ENCODE measurements at places on chromosomes 5 and 9. TPM values are rescaled to one million over a fixed set of nuclear protein-coding genes. Genes with fewer than 3 reads are reported as not detected.

DNA sequence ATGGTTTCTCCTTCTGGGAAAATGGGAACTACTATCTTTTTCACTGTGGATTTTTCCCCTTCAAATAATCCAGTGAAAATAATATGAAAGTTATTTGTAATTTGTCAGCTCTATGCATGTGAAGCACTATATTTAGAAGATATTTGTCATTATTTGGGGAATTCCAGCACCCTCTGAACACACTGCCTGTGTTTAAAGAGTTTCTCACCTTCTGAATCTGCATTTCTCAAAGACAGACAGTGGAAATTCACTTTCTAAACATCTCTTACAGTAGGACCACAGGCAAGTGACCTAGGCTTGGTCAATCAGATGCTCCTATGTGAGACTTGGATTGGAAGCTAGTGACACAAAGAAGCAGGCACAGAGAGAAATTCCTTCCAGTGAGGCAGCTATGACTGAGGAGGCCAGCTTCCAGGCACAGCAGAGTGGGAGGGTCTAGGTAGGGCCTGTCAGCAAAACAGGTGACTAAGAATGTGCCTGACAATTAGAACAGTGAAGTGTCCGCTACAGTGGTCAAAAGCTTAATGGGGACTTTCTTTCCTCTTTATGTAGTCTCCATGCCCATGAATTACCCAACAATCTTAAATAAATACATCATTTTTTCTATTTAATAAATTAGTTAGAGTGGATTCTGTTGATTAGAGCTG, 167.2 kb downstream of the HMHB1 start:
- no peaks in the 10 kb centered on the region for H3K36me3 ChIP-seq
- no peak overlapping the region for H3K4me3 ChIP-seq
- DNase-seq, result no peak
- H3K27me3 ChIP-seq, result peaks cover 2% of the 10 kb centered on the region
- H3K27ac ChIP-seq, result no peak overlapping the region
- no peaks in the 10 kb centered on the region for H3K4me1 ChIP-seq

- no peaks in the 10 kb centered on the region for H3K4me1 ChIP-seq
- H3K27me3 ChIP-seq, result peaks cover 14% of the 10 kb centered on the region
- DNase-seq, result no peak
- H3K27ac ChIP-seq, result no peak overlapping the region
Observed at GRCh38 chr9:133248726-133249295, 26.2 kb downstream of the ABO start.

DNA sequence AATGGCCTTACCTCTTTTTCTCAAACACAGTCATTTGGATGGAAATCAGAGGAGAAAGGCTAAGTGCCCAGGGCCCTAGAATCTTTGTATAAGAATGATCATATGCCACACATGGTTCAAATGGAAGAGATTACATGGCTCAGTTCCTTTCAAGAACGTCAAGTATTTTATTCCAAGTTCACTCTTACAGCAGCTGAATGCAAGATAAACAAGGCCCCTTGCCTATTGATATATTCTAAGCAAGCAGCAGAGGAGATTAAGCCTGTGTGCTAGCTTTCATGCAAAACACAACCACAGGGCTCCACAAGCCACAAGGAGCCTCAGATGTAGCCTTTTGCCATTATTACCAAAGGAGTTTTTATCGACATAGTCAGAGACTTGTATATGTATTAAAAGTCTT, 55.3 kb upstream of the SLCO6A1 start:
- no peak for DNase-seq
- peaks cover 5% of the 10 kb centered on the region for H3K27me3 ChIP-seq
- no peak overlapping the region for H3K4me3 ChIP-seq

DNA sequence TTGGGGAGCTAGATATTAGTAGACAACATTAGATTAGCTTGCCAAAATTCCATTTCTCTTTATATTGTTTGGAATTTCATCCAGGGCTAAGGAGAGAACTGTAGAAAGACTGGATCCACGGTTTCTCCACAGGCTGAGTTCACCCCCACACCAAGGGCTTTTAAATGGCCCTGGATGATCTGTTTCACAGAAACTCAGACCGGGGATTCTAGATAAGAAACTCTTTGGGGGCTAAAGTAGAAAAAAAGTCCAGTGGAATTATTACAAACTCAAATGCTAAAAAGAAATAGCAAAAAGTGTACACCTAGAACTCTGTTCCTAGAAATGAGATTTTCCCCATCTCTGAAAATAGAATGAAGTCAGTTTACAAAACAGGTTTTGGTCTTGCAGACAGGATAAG, 80.9 kb downstream of the SUSD1 start:
- peaks cover 26% of the 10 kb centered on the region for H3K36me3 ChIP-seq
- H3K4me3 ChIP-seq, result no peak overlapping the region
- H3K27me3 ChIP-seq, result no peaks in the 10 kb centered on the region
- peaks cover 32% of the 10 kb centered on the region for H3K4me1 ChIP-seq
- DNase-seq, result peak; percentile 0
- H3K27ac ChIP-seq, result peak overlapping the region; percentile 75

GRCh38 chr9:74095925-74096324, 401.2 kb upstream of the RORB start:
- no peaks in the 10 kb centered on the region for H3K27me3 ChIP-seq
- no peak overlapping the region for H3K4me3 ChIP-seq
- DNase-seq, result no peak

GRCh38 chr9:118568704-118569103, 800.5 kb downstream of the BRINP1 start:
- no peaks in the 10 kb centered on the region for H3K36me3 ChIP-seq
- H3K4me3 ChIP-seq, result no peak overlapping the region
- H3K27ac ChIP-seq, result no peak overlapping the region

GRCh38 chr9:108528231-108528630, 327.6 kb downstream of the ACTL7B start:
- DNase-seq, result no peak
- H3K4me3 ChIP-seq, result no peak overlapping the region
- H3K27ac ChIP-seq, result no peak overlapping the region
- H3K27me3 ChIP-seq, result peaks cover 2% of the 10 kb centered on the region

GRCh38 chr9:96031366-96031824, 155.9 kb downstream of the ERCC6L2 start:
- peaks cover 8% of the 10 kb centered on the region for H3K36me3 ChIP-seq
- H3K4me1 ChIP-seq, result peaks cover 11% of the 10 kb centered on the region
- H3K27ac ChIP-seq, result no peak overlapping the region
- DNase-seq, result no peak

GRCh38 chr5:14607104-14607503, 25.5 kb downstream of the OTULINL start:
- H3K27me3 ChIP-seq, result no peaks in the 10 kb centered on the region
- H3K27ac ChIP-seq, result no peak overlapping the region
- H3K4me3 ChIP-seq, result no peak overlapping the region
- peaks cover 85% of the 10 kb centered on the region for H3K36me3 ChIP-seq

DNA sequence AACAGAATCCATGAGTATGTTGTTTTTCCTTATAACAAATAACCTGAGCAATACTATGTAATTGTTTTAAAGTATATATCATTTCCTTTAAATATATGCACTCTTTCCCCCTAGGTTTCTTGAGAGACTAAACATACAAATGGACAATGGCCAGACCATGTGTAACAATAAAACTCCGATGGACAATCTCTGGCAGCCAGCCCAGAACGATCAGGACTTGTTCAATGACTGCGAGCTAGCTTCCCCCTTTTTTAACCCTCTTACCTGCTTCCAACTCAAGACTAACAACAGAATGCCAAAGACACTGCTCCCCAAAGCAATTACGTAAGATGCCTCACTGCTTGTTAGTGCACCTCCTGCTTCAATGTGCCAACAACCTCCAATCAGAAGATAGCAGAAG, 94.9 kb downstream of the HTR4 start:
- H3K4me1 ChIP-seq, result no peaks in the 10 kb centered on the region
- no peak for DNase-seq
- H3K27ac ChIP-seq, result no peak overlapping the region
- peaks cover 10% of the 10 kb centered on the region for H3K27me3 ChIP-seq
- no peaks in the 10 kb centered on the region for H3K36me3 ChIP-seq

GRCh38 chr5:166957782-166958181, 1333.7 kb upstream of the WWC1 start:
- H3K4me3 ChIP-seq, result no peak overlapping the region
- no peak for DNase-seq
- no peaks in the 10 kb centered on the region for H3K4me1 ChIP-seq
- H3K36me3 ChIP-seq, result no peaks in the 10 kb centered on the region
- no peak overlapping the region for H3K27ac ChIP-seq

GRCh38 chr5:14767735-14768507, 103.4 kb downstream of the OTULIN start:
- no peak for DNase-seq
- H3K27ac ChIP-seq, result no peak overlapping the region
- no peak overlapping the region for H3K4me3 ChIP-seq

GRCh38 chr9:115099901-115100300, 18.1 kb downstream of the TNC start:
- no peaks in the 10 kb centered on the region for H3K4me1 ChIP-seq
- H3K4me3 ChIP-seq, result no peak overlapping the region
- no peaks in the 10 kb centered on the region for H3K36me3 ChIP-seq
- H3K27me3 ChIP-seq, result peaks cover 9% of the 10 kb centered on the region

- no peak overlapping the region for H3K27ac ChIP-seq
- H3K4me1 ChIP-seq, result peaks cover 20% of the 10 kb centered on the region
- peaks cover 2% of the 10 kb centered on the region for H3K36me3 ChIP-seq
- H3K4me3 ChIP-seq, result no peak overlapping the region
Observed at GRCh38 chr5:172365948-172366608, 82.5 kb upstream of the UBTD2 start.

GRCh38 chr5:142222225-142222865, 102.5 kb downstream of the SPRY4 start:
- H3K4me1 ChIP-seq, result peaks cover 42% of the 10 kb centered on the region
- no peaks in the 10 kb centered on the region for H3K36me3 ChIP-seq
- H3K4me3 ChIP-seq, result no peak overlapping the region
- H3K27ac ChIP-seq, result no peak overlapping the region
- no peak for DNase-seq

GRCh38 chr5:164139423-164139822, 634.0 kb downstream of the MAT2B start:
- no peaks in the 10 kb centered on the region for H3K4me1 ChIP-seq
- H3K36me3 ChIP-seq, result no peaks in the 10 kb centered on the region
- no peak overlapping the region for H3K4me3 ChIP-seq
- no peak overlapping the region for H3K27ac ChIP-seq
- no peak for DNase-seq
- no peaks in the 10 kb centered on the region for H3K27me3 ChIP-seq

PIK3R1 gene
- total RNA-seq, result 65.0 TPM

SLC46A2 gene
- total RNA-seq, result not detected

AK6 gene
- total RNA-seq, result 36.8 TPM

SLC25A2 gene
- total RNA-seq, result 0.39 TPM

IFNB1 gene
- total RNA-seq, result not detected

Measured in activated CD8-positive, alpha-beta T cell treated with anti-CD3 and anti-CD28 coated beads, Interleukin-2, amount 10 ng/mL, durations not matched to agents 7 days and 5 days (primary cell).